ENCODE measurements at places on chromosomes 13 and 19.

GRCh38 chr19:14021474-14021873, 6.5 kb upstream of the RLN3 start:
- no peak for DNase-seq

GRCh38 chr19:5130371-5131030, 161.6 kb downstream of the KDM4B start:
- DNase-seq: no peak

DNA sequence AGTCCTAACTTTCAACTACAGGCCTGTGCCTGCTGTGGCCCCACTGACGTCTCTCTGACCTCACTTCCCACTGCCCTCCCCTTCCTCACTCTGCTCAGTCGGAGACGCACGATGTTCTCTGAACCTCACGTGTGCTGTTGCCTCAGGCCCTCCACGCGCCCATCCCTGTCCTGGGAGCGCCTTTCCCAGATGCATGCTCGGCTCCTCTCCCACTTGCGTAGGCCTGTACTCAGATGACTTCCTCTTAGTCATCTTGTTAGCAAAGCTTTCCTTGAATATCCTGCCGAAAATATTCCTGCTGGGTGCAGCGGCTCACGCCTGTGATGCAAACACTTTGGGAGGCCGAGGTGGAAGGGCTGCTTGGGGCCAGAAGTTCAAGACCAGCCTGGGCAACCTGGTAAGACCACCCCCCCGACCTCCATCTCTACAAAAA, 9.3 kb upstream of the SYT5 start:
- DNase-seq: peak; percentile 96

GRCh38 chr13:48004201-48004600, 3.1 kb upstream of the SUCLA2 start:
- no peak for DNase-seq

GRCh38 chr13:91072486-91072885, 275.0 kb upstream of the MIR17HG start:
- no peak for DNase-seq

DNA sequence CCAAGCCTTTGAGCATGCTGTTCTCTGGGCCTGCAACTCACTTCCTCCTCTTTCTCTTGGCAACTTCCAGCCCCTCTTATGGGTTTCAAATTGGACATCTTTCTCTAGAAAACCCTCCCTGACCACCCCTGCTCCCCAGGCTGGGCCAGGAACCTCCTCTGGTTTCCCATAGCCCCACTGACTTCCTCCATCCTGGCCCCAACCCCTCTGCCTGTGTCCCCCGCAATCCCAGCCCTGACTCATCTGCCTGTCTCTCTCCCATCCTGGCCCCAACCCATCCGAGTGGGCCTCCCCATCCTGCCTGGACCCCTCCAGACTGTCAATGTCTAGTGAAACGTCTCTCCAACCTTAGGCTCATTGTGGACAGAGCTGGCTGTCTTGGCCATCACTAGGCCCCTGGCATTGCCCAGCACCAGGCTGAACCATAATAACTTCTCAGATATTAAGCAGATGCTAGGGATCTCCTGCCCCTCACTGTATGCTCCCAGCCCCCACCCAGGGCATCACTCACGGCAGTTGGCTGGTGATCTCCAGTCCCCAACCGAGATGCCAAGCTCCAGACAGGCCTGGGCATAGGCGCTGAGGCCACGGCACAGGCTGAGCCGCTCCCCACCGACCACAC, 16.8 kb downstream of the FCGBP start:
- DNase-seq: no peak

GRCh38 chr19:51489113-51489512, 10.8 kb downstream of the CEACAM18 start:
- no peak for DNase-seq

DNA sequence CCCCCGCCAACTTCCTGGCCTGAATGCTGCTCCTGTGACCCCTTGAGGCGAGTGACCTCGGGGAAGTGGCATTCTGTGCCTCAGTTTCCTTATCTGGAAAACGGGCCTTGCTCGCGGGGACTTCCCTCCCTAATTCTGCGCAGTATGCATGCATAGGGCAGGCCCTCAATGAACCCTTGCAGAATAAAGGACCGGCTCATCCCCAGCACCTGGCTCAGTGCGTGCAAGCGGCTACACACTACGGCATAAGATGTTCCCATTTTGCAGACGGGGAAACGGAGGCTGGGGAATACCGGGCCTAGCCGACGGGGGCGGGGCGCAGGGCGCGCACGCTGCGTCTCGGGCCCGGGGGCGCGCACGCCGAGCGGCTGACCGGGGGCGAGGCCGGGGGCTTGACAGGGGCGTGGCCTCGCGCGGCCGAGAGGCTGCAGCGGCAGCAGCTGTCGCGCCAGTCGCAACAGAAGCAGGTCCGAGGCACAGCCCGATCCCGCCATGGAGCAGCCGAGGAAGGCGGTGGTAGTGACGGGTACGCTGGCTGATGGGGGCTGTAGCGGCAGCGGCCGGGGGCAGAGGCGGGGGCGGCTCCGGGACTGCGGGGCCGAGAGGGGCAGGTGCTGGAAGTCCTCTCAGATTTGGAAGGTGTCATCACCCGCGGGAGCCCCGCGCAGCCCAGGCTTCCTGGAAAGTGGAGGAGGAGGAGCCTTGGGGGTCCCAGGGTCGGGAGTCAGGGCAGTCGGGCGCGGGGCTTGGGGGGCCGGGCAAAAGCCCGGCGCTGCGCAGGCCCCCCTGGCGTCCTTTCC, at the start of gene PGPEP1:
PGPEP1 (plus strand) TSS at position 409 of the 800 bp plus-strand sequence; CDS start at position 493, 84 bp downstream.
- DNase-seq: peak; percentile 62

GRCh38 chr13:37510441-37510840, 88.1 kb downstream of the POSTN start:
- DNase-seq: no peak

DNA sequence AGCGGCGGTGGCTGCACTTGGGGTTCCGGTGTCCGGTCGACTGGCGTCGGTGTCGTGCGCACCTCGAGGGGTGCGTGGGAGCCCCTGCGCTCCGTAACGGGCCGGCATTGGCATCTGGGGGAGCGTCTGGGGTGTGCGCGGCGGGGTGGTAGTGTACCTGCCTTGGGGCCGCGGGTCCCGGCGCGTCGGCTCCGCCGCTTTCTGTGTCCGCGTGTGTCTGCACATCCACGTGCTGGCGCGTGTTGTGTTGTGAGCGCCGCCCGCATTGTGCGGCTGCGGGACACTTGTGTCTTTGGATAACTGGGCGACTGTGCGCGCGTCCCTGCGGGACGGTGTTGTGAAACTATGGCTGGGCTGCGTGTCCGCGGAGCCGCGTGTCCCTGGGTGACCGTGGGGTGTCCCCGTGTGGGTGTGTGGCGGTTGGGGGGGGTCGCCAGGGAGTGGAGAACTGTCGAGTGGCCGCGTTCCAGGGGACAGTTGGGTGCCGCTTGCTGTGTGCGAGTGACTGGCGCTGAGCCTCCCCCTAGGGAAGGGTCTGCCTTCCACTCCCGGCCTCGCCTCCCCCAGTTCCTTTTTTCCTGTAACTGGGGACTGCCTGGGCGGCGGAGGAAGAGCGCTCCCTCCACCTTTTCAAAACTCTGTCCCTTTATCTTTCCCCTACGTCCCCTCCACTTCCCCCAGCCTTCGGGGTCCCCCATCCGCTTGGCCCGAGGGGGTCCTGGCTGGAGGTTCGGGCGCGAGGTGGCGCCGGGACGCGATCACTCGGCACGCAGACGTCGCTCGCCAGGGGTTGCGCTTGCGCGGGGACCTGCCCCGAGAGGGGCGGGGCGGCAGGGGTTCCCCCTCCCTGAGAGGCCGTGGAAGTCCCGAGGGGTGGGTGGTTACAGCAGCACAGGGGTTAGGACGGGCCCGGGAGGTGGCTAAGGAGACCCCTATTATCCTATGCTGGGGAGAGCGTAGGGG, 5.7 kb upstream of the NFIC start:
- DNase-seq: no peak

GRCh38 chr19:29247471-29247870, 34.5 kb upstream of the UQCRFS1 start:
- DNase-seq: no peak

GRCh38 chr19:16764793-16765433, 45.3 kb downstream of the NWD1 start:
- no peak for DNase-seq

DNA sequence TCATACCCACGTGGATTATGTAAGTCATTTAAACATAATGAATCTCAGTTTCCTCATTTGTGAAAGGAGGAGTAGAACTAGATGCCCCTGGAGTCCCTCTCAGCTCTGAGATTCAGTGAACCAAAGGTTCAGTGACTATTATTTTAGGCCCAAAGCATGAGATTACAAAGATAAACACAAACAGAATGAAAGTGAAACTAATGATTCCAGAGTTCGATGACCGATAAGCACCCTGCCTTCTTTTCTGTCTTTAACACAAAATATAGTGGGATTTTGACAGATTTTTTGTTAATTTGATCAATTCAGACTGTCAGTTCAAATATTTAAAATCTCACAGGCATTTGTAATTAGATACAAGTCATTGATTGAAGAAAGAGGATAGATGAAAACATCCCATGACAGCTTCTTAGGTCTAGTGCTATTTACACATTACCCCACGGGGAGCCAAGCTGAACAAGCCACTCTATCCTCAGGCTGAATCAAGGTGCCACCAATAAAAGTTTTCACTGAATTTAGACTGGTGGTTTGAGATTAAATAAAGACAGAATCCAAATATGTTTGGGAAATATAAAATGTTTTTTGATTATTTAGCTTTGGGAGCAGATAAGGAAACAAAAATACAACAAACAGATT, 64.6 kb upstream of the RAP2A start:
- DNase-seq: no peak

- no peak for DNase-seq
Measured at GRCh38 chr13:66313413-66313812, 916.7 kb downstream of the PCDH9 start.

DNA sequence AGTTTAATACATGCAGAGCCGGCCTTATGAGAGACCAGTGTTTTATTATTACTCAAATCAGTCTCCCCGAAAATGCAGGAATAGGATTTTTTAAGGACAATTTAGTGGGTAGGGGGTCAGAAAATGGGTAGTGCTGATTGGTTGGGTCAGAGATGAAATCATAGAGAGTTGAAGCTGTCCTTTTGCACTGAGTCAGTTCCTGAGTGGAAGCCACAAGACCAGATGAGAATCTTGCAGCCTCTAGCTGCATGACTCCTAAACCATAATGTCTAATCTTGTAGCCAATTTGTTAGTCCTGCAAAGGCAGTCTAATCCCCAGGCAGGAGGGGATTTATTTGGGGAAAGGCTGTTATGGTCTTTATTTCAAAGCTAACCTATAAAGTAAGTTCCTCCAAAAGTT, 1163.9 kb downstream of the DIAPH3 start:
- DNase-seq: no peak

GRCh38 chr13:24274452-24275021, 34.8 kb upstream of the C1QTNF9 start:
- DNase-seq: no peak

- no peak for DNase-seq
Measured at GRCh38 chr13:98571955-98572662, 4.8 kb downstream of the STK24 start.

DNA sequence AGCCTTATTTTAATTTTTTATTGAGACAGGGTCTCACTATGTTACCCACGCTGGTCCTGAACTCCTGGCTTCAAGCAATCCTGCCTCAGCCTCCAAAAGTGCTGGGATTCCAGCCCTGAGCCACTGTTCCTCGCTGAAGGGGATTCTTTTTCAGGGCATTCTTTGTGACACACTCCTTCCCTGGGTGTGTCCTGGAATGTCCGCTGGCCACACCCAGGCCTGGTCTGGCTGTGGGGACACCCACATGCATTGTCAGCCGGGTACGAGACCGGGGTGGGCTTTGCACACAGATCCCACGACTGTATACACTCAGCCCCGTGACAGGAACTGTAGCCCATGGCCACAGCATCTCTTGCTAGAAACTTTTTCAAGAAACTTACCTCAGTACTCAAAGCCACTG, 34.4 kb upstream of the GATAD2A start:
- DNase-seq: no peak

DNA sequence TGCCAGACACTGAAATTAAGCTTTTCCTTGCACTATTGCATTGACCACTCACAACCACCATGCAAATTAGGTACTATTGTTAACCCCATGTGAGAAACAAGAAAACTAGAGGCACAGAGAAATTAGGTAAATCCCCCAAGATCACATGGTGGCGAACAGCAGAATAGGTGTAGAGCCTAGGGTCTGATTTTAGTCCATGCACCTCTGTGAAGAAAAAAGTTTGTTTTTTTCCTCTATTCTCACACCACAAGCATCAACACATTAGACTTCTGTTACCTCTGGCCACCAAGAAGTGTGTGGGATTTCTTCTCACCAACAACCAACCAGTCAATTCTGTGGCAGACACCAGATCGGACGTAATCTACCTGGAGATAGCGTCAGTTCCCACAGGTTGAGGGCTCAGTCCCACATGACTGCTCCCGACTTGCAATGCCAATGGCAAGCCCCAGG, 391.9 kb downstream of the COG6 start:
- no peak for DNase-seq

- DNase-seq: no peak
Measured at GRCh38 chr19:58471736-58472135, 4.4 kb upstream of the ZNF446 start.

DNA sequence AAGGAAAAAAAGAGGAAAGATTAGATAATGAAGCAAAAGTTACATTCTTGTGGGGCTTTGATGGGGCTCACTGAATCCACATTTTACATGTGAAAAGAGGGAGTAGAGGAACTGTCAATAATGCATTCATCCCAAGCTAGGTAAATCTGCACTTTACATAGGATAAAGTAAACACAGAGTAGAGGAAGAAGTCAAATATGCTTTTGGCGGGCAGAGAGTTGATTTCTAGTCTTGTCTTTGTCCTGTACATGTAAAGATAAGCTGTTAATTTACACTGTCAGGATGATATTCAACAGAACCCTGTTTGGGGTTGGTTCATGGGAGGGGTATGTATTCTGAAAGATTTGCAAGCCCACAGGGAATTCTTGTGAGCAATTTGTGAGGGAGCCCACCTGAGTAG, 18.0 kb upstream of the TNFRSF19 start:
- DNase-seq: no peak

GRCh38 chr13:22925881-22926747, 254.7 kb upstream of the SGCG start:
- DNase-seq: no peak

DNA sequence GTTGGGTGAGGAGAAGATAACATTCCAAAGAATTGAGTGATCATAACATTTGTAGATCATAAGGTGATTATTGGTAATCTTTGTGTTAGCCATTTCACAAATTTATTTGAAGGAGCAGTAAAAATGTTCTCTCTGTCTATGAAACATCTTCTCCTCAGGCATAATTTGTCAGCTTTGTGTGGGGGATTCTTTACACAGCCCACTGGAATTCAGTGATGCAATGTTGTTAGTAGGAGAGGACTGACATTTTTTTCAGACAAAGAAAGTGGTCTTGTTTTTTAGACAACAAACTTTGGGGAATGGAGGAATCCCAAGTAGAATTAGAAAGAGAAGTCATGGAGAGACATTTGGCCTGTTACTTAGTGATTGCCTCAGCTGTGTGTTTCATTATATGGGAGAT, 100.3 kb downstream of the ITGBL1 start:
- peak; percentile 10 for DNase-seq

DNA sequence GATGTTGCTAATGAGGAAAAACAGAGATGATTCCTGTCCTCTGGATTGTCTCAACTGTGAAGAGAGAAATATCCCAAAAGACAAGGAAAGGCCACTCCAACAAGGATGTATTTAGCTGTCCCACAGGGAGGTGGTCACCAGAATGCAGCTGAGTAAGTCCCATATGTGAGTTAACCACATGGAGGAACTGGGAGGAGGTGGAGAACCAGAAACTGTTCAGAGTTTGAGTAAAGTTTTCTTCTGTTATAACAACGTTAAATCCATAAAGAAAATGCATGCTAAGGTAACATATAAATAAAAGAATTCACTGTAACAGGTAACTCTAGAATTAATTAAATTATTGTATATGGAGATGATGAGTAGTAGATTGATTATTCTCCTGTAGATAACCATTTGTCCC, 5.3 kb downstream of the ZNF763 start:
- no peak for DNase-seq

- no peak for DNase-seq
Measured at GRCh38 chr19:51959791-51960190, 26.8 kb downstream of the ZNF350 start.

Measured in HTR-8/SVneo (cell line).